ENCODE measurements at places on chromosomes 6 and 20.

DNA sequence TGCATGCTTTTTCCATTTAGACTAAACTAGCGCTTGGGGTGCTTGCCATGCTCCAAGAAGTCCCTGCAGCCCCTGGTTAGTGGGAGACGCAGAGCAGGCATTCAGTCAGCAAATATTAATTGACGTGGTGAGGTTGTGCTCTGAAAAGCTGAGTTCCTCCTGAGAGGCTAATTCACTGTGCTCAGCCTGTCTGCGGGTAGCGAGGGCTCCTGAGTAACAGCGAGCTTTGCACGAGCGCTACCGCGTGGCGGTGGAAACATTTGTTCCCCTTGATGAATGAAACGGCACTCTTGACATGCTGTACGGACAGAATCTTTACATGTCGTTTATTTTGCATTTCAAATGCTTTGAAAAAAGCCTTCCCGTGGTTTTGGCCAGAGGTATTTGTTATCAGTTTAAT, 170.6 kb upstream of the AGPAT4 start:
- DNase-seq: peak; percentile 21

- DNase-seq: no peak
These were observed 1.0 kb downstream of the SYNE1 start for GRCh38 chr6:152636021-152636608.

DNA sequence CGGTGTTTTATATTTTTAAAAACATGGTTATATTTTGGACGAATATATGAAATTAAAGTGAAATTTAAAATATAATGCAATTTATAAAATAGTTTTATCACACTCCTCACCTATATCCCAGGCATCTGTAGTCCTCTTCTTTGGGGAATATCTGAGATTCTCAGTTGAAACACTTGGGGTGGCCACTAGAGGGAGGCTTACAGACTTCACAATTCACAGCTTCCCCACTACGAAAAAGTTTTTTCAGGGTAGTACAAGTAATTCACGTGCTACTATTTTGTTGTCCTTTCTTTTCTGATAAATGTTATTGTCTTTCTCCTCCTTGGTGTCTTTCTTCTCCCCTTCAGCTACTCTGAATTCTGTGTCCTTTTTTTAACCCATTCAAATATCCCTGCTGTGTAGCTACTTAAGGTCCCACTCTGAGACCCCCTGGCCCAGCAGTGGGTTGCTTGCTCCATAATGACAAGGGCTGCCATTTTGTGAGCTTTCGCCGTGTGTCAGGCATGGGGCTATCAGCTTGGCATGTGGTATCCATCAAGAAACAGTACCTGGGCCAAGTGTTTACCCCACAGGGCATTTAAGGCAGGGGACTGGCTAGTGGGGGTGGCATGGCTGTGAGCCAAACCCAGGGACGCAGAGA, 43.6 kb upstream of the PHACTR3 start:
- no peak for DNase-seq

GRCh38 chr20:11492386-11492785, 425.3 kb upstream of the BTBD3 start:
- DNase-seq: no peak

- no peak for DNase-seq
These were observed 24.2 kb upstream of the ZNF318 start for GRCh38 chr6:43393602-43394001.

DNA sequence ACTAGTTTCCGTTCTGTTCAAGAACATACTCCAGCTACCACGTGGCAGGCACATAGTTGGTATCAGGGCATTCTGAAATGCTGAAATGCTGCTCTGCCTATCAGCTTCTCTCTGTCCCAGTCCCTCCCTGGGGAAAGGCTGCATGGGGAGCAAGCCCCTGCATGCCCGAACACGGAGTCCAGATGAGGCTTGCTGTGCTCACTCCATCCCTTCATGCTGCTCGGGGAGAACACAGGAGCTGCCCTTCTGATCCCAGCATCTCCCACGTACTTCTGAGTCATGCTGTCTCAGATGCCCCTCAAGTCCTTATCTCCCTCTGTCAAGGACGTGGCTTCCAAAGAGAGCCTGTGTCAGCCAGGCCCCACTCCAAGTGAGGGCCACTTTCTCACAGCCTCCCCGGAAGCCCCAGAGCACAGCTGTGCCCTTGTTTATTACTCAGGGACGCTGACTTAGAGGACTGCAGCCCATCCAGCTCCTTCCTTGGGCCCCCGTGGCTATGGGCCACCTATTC, 29.4 kb downstream of the THBS2 start:
- no peak for DNase-seq

- DNase-seq: no peak
These were observed 247.3 kb downstream of the ZNF217 start for GRCh38 chr20:53346335-53346648.

- no peak for DNase-seq
These were observed 209.5 kb downstream of the FNDC1 start for GRCh38 chr6:159378411-159379328.

- no peak for DNase-seq
These were observed 7.0 kb downstream of the SYNGAP1 start for GRCh38 chr6:33426590-33427511.

DNA sequence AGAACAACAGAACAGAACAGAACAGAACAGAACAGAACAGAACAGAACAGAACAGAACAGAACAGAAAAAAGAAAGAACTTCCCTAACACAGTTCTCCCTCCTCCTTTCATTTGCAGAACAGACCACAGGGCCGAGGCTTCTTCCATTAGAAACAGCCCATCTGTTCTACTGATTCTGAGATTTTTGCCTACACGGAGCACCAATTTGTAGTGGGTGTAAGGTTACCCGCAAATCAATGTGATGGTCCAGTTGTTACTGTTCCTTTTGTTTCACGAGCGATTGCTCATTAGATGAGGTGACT, 734 bp upstream of the OGFRL1 start:
- DNase-seq: no peak

GRCh38 chr20:12237772-12238171, 320.1 kb downstream of the BTBD3 start:
- DNase-seq: no peak

GRCh38 chr6:7815716-7816115, 89.8 kb downstream of the BMP6 start:
- DNase-seq: no peak

- no peak for DNase-seq
These were observed 942 bp downstream of the ACAT2 start for GRCh38 chr6:159762681-159763293.

- no peak for DNase-seq
These were observed 20.1 kb downstream of the TOP1 start for GRCh38 chr20:41048461-41049301.

GRCh38 chr6:36915599-36915998, 29.8 kb downstream of the C6orf89 start:
- DNase-seq: no peak

GRCh38 chr20:48965189-48965910, 43.8 kb downstream of the ARFGEF2 start:
- no peak for DNase-seq

DNA sequence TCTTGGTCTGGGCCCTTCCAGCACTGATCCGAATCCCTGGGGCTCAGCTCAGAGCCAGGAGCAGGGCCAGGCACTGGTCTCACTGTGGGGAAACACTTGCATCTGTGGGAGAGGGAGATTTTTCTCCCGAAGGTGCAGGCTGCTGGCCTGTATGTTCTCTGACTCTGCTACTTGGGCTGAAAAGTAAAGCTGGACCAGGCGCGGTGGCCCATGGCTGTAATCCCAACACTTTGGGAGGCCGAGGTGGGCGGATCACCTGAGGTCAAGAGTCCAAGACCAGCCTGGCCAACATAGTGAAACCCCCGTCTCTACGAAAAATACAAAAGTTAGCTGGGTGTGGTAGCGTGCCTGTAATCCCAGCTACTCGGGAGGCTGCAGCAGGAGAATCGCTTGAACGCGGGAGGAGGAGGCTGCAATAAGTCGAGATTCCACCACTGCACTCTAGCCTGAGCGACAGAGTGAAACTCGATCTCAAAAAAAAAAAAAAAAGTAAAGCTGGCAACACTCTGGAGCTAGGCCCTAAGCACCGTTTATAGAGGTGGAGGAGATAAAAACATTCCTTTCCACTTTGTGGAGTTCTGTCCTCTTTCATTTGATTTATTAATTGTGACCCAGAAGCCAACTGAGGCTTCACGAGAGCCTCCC, 41.7 kb downstream of the JPH2 start:
- DNase-seq: no peak

- peak; percentile 54 for DNase-seq
These were observed 4.2 kb downstream of the RIMS4 start for GRCh38 chr20:44805979-44806620.

GRCh38 chr6:126206504-126207246, 133.2 kb upstream of the CENPW start:
- DNase-seq: no peak

- no peak for DNase-seq
These were observed 8.8 kb upstream of the VSX1 start for GRCh38 chr20:25090492-25091429.

DNA sequence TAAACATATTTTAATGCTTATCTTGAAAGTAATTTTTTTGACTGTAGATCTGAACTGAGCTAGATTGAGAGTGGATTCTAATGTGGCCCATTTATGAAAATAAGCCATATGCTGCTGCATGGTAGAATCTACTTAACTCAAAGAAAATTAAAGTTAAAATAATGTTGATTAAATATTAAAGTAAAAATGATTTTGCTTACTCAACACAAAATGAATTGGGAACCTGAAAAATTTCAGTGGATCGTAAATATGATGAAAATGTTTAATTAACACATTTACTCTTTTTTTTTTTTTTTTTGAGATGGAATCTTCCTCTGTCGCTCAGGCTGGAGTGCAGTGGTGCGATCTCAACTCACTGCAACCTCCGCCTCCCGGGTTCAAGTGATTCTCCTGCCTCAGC, 144.5 kb upstream of the HMGN3 start:
- DNase-seq: no peak

DNA sequence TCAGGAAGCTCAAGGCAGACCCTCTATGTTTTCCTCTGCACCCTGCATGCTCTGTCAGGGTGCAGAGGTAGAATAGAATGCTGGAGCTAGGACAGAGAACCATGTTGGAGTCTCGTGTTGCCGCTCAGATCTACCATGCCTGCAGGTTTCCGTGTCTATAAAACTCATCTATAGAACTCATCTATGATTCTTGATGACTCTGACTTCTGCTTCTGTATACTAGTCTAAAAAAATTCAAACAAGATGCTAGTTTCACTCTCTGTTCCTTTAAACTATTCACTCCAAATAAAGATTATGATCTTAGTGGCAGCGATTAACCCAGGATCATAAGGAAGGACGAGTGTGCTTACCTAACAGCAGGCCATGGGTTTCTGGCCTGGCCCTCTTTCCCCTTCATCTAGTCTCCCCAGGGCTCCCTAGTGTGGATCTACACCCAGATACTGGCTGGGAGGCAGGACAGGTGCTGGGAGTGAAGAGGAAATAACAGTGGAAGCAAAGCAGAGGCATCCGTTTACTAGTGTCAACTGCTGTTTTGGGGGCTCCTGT, 162.7 kb upstream of the SUPT3H start:
- no peak for DNase-seq

- no peak for DNase-seq
These were observed 126.9 kb upstream of the TIAM2 start for GRCh38 chr6:154868143-154868594.

DNA sequence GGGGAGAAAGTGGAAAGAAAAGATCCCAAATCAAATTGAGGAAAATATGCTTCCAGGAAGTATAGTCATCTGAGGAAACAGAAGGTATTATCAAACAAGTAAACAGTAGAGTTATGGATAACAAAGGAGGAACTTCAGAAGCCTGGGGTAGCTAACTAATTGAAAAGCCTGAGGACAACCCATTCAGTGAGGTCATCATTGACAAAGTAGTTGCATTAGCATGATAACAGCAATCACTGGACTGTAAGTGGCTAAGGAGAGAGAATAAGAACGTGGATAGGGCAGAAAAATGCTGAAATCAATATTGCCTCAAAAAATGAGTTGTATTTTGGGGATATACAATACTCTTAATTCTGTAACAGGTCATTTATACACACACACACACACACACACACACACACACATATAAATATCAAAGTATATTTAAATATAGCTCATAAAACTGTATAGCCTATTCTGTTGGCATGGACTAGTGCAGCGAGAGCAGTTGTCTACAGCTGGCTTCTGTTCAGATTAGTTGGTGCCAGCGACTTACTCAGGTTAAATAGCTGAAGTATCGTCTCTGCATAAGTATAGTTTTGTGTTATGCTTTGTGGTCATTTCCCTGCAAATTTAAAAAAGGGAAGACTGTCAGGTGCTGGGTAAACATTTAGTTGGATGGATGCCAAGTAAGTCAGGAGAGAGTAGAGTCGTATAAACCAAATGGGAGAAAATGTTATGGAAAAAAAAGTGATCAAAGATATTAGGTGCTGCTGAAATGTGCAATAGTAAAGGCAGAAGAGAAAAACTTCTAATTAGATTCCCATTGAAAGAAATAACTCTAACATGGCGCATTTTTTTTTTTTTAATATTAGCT, 33.8 kb upstream of the CTAGE9 start:
- no peak for DNase-seq

All from neural crest cell (in vitro differentiated cells).